ENCODE measurements at places on chromosomes 3 and 15.

DNA sequence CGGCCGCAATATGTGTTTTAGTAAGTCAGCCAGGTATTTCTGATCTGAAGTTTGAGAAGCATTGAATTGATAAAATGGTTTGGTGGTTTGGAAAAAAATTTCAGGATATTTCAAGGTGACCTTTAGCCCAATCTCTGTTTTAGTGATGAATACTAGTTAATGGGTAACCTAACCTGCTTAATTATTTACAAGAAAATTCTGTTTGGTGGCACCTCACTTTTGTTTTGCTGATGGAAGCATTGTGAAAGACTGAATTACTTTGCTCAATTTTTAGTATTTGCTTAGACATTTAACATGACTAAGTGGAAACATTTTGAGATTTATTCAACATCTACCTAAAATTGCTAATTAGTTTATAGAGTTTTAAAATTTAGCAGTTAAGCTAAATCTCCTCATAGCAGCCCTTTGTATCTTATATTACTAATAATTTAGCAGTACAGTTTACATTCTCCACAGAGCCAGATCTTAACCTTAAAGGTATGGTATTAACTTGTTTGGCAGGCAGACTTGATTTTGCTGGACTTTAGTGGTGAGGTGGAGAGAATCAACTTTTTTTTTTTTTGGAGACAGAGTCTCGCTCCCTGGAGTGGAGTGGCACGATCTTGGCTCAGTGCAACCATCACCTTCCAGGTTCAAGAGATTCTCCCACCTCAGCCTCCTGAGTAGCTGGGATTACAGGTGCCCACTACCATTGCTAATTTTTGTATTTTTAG, 35.4 kb downstream of the GRAMD1C start:
- no peak for DNase-seq

- DNase-seq: no peak
Measured at GRCh38 chr3:45958321-45958791, 15.1 kb downstream of the CXCR6 start.

DNA sequence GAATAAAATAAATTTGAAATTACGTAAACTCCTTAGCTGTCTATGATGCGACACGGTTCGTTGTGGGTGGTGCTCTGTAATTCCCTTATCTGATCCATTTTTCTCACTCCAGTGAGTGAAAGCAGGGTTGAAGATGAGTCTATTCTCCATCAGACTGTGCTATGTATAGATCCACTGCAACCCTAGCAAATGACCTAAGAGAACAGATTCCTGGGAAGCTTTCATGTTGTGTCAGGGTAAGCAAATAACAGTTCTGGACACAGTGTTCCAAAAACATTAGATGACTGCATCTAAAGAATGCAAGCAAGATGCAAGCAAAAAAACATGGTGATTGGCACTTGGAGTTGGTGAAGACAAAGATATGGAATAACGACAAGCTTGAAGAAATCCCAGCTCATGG, 239.3 kb downstream of the SLC9A9 start:
- no peak for DNase-seq

- DNase-seq: no peak
Measured at GRCh38 chr3:154244644-154245043, 79.6 kb downstream of the DHX36 start.

DNA sequence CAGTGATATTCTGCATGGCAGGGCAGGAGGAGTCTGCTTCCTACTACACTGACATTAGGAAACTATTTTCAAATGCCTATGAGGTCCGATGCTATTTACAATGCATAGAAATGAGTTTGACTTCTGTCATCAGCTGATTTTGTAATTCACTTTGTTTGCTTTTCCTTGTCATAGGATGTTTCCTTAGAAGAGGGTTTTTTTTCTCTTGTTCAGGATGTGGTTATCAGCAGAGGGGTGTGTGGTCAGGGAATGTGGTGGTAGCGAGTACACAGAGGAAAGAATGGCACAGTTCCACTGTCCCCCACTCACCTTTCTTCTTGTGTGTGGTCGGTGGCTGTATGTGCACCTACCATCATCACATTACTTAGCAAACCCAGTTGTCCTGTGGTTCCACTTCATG, 231.5 kb downstream of the LRTM1 start:
- no peak for DNase-seq

Measured in SW 1271 (cell line).